ENCODE measurements at places on chromosomes 3 and 15. TPM values are rescaled to one million over a fixed set of nuclear protein-coding genes. Genes with fewer than 3 reads are reported as not detected.

- DNase-seq, result no peak
Observed at GRCh38 chr3:117798687-117799386, 1089.3 kb downstream of the TUSC7 start.

SERPINI2 gene
- 0.51 TPM for total RNA-seq

GRCh38 chr3:97871801-97872524 is 50.2 kb downstream of the CRYBG3 start:
- no peak for DNase-seq

GRAMD2A gene
- total RNA-seq, result 0.91 TPM

DNA sequence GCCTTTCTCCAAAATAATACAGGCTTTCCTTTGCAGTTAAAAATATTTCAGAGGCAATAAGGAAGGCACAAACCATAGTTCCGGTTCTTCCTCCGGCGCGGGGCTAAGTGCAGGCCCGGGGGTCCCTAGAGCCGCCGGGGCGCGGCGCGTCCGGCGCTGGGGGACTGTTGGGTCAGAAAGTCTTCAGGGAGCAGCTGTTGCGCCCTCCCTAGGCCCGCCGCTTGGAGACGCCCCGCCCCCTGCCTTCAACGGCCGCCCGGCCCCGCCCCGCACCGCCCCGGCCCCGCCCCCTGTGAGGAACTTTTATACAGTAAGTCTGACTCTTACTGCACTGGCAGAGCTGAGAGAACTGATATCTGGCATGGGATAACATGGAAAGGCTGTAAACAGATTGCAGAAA is 283.1 kb upstream of the ARL6 start:
- no peak for DNase-seq

DNA sequence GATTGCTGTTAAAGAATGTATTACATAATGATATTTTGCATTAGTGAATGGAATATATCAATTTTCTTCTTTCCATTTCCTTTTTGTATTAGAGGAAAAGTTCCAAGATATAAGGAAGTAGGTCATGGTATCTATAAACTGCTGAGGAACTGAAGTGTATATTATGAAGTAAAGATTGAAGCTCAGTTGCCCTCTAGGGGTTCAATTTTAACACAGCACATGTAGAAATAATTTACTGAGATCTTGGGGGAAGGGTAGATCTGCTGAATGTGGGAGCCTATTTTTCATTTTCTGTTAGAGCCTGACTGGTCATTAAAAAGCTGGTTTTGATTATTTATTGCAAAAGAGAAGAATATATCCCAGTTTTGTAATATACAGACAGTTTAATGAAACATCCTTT is 45.2 kb downstream of the CMC1 start:
- DNase-seq, result no peak

DNA sequence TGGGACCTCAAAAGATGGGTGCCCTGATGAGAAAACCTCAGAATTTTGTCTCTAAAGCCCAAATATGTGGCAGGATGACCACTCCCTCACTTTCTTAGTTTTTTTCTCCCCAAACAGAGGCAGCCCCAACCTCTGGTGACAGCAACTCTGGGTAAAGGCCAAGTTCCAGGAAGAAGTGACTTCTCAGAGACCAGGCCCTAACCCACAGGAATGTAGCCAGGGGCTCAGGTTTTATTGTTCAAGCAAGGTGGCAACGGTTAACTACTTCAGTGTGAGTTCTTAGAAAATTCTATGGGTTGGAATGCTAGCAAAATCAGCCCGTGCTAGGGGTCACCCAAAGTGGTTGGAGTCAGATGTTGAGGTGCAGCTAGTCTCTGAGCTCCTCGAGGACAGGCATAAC is 5.1 kb upstream of the DNAJA4 start:
- DNase-seq, result no peak

COPB2 gene
- total RNA-seq, result 130 TPM

DNA sequence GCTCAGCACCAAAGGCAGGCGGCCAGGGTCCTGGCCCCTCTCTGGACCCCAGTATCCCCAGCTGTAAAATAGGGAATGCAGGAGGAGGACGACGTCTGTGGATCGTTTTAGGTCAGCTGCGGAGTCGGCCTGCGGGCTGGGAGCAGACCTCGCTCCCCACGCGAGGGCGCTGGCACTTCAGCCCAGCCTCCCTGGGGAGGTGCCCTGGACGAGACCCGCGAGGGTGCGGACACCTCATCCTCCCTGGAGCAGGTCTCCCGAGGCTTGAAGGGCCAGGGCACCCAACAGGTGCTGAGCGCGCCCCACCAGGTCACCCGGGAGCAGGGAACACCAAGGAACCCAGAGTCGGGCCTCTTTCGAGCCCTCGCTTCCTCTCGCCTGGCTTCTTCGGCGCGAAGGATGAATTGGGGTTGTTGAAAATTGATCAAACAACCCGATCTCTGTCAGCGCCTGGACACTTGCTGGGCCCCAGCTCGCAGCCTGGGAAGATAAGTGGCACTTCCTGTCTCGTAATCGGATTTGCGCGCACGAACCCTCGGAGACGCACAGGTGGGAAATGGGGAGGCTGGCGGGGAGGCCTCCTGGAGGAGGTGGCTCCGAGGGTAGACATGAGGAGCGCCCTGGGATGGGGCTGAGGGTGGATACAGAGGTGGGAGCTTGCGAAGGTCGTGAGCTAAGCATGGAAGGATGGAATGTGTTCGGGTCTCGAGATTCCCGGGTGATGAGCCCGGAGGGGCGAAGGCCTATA is 588 bp upstream of the VIPR1 start:
- peak; percentile 89 for DNase-seq

ACSBG1 gene
- not detected for total RNA-seq

- DNase-seq, result no peak
Observed at GRCh38 chr15:69848096-69848495, 249.6 kb downstream of the TLE3 start.

DNA sequence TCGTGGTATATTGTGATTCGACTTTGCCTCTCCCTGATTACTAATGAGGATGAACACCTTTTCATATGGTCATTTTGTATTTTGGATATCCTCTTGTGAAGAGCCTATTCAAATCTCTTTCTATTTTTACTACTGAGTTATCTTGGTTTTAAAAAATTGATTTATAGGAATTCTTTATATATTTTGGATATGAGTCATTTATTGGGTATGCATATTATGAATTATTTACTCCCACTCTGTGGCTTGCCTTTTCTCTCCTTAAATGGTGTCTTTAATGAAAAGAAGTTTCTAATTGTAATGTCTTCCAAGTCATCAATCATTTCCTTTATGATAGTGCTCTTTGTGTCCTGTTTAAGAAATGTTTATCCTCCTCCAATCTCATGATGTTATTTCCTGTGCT is 191.5 kb upstream of the DPH6 start:
- no peak for DNase-seq

SLC51A gene
- total RNA-seq, result not detected

- no peak for DNase-seq
Observed at GRCh38 chr3:3615533-3615932, 183.7 kb upstream of the LRRN1 start.

DNA sequence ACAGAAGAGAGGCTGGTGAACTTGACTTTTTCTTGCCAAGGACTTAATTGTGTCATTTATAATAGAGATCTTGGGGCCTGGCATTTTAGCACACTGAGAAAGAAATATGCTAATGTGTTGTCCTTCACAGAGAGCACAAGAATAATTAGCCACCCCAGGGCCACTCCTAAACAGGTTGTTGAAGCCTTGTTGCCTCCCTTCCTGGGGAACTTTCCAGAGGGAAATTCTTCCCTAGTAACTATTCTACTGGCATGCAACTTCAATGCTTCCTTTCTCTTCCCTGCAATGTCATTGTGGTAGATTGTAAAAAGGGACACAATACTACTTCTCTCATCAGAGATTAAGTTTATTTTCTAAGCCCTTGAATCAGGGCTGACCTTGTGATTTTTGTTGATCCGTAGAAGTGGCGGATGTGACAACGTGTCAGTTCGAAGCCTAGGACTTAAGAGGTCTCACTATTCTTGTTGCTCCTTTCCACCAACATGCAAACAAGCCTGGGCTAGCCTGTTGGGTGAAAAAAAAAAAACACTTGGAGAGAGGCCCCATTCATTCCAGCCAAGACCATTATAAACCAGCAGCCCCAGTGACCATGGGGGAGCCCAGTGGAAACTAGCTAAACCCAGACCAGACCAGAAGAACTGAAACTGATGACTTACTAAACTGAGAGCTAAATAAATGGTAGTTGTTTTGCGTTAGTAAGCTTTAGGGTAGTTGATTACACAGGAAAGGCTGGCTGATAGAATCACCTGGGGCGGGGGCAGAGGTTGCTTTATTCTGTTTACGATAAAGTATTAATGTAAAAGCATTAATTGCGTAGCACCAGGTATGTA is 287.2 kb downstream of the SHQ1 start:
- DNase-seq, result no peak

DUOXA2 gene
- not detected for total RNA-seq

CYP11A1 gene
- 1.3 TPM for total RNA-seq

DNA sequence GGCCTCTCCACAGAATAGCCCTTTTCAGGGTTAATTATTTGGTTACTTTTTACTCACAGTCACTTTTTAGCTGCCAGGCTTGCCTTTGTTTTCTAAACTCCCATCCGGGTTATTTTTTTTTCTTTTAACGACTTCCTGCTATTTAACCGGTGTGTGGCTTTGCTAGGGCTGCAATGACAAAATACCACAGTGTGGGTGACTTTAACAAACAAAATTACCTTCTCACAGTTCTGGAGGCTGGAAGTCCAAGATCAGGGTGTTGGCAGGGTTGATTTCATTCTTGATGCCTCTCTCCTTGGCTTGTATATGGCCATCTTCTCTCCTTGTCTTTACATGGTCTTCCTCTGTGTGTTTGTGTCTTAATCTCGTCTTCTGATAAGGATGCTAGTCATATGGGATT is 91.5 kb downstream of the IL1RAP start:
- no peak for DNase-seq

GRCh38 chr3:89373434-89373833 is 266.0 kb downstream of the EPHA3 start:
- DNase-seq, result no peak

DNA sequence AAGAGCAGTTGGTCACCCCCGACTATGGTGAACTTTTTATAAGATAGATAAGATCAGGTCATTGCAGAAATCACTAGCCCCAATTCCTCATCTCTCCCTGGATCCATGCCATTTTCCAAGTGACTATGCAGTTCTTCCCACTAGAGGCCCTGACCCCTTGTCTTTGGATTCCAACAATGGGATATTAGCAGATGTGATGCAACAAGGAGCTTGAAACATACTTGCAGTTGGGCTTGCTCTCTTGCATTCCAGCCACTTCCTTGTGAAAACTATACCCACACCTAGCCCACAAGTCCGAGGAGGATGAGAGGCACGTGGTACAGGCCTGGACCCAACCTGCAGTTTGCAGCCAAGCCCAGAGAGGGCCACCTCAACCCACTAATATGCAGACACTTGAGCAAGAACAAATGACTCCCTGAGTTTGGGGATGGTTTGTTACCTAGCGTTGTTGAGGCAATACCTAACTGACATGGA is 60.6 kb downstream of the SUCLG2 start:
- no peak for DNase-seq

DNA sequence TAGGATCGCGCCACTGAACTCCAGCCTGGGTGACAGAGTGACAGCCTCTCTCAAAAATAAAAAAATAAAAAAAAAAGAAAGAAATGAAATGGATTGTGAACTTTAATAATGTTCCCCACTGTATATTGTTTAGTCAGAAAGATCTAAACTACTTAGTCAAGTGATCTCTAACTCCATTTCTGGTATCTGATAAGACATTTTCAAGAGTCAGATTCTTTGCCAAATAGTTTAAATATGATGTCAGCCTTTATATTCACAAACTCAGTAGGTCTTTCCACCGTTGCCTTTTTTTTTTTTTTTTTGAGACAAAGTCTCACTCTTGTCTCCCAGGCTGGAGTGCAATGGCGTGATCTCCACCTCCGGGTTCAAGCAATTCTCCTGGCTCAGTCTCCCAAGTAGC is 29.0 kb upstream of the OSBPL11 start:
- DNase-seq, result no peak

GRCh38 chr15:40253167-40253790 is 14.4 kb downstream of the PAK6 start:
- DNase-seq, result peak; percentile 32

- no peak for DNase-seq
Observed at GRCh38 chr3:179848711-179849110, 188.0 kb downstream of the PEX5L start.

CTXN2 gene
- not detected for total RNA-seq

ITGA11 gene
- 138 TPM for total RNA-seq

- no peak for DNase-seq
Observed at GRCh38 chr3:11152301-11152700, 2.0 kb upstream of the HRH1 start.

- DNase-seq, result no peak
Observed at GRCh38 chr3:127194601-127195187, 1.8 kb downstream of the PRR23E start.

DNA sequence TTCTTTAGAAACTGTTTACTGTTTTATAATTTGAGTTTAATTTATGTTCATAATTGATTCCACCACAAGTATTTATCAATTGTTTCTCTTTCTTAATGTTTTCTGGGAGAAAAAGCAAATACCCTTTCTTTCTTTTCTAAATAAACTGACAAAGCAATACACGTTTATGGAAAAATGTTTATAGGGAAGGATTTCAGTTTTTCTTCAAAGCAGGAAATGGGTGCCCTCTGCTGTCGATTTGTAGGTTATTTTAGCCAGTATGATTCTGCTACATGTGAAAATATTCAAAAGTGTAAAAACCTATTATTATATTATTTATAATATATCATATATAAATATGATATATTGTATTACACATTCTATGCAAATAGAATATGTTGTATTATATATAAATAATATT is 921.0 kb upstream of the ROBO1 start:
- DNase-seq, result no peak

DNA sequence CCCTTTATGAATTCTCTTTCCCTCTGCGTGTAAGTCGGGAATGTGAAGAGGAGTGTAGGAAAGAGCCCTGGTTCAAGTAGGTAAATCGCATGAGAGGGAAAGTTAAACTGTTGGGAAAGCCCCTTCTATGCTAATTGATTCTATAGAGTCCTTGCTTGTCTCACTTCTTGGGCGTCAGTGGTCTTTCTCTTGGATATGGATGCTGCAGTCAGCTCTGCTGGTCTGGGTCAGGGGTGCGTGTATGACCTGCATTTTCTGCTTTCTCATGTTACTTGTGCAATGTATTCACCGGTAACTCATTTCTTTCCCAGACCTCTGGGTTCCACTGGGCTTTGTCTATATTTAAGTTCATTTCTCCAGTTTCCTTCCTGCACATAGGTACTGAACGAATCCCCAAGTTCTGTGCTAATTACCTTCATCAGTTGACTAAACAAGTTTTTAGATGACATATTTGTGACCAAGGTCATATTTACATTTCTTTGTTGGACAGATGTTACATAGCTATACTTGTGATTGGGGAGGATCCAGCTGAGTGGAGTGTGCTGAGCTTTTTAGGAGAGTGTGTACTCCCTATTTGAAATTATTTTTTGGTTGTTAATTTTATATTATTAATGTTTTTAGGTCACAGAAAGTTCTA is 1.4 kb downstream of the SETD5 start:
- no peak for DNase-seq

CPN2 gene
- total RNA-seq, result not detected

DNA sequence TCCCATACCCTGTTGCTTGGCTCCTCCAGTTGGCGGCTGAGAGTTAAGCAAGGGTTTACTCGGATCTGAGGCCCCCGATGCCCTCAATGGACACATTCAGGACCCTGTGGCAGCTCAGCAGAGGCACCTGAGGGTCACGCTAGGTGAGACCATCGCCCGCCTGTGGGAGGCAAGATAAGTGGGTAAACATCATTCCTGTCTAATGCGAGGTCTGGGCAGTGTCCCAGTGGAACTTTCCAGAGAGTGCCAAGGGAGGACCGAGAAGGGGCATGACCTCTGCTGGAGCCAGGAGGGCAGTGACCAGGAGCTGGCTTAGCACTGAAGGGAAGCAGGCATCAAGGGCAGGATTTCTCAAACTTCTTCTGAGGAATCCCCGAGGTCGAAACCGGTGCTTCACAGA is 65.4 kb upstream of the SEC61A1 start:
- no peak for DNase-seq

Data from aorta (tissue), 5 donors.